Upper lobe of right lung (tissue), 1 donor: ENCODE measurements at places on chromosomes 1 and 21. TPM values are rescaled to one million over a fixed set of nuclear protein-coding genes. Genes with fewer than 3 reads are reported as not detected.

Gene SERPINC1
- not detected for total RNA-seq

Gene SLC30A10
- not detected for total RNA-seq

Gene PADI1
- not detected for total RNA-seq

Gene USP24
- total RNA-seq = 39.5 TPM

Gene HSD3B2
- total RNA-seq = not detected

Gene CFHR5
- not detected for total RNA-seq

Gene TGFB2
- total RNA-seq = 19.8 TPM

Gene CFH
- total RNA-seq = 78.5 TPM

Gene GPR61
- not detected for total RNA-seq

Gene FCGR3A
- 112 TPM for total RNA-seq

Gene PHC2
- total RNA-seq = 124 TPM

Gene TMEM61
- total RNA-seq = 2.3 TPM

Gene PLA2G2C
- total RNA-seq = not detected

Gene OR6K3
- 2.3 TPM for total RNA-seq

Gene CD55
- 512 TPM for total RNA-seq
